ENCODE measurements at places on chromosomes 6 and 20. TPM values are rescaled to one million over a fixed set of nuclear protein-coding genes. Genes with fewer than 3 reads are reported as not detected.

DNA sequence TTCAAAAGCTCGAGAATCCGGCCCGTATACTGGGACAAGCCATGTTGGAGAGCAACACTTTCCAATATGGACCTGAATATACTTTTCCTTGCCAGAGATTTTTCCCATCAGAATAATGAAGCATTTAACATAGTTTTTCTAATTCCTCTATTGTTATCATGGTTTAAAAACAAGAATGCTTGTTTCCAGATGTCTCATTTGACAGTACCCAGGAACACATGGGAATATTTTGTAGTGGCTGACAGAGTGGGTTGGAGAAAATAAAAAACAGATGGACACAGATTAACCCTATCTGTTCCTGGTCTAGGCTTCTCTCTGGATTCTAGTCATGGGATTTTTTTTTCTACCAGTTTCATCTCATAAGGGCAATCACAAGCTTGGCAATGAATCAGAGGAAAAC is 164.8 kb upstream of the CEP162 start:
- no peak for DNase-seq

GRCh38 chr6:137570393-137570792 is 76.2 kb upstream of the OLIG3 start:
- DNase-seq, result no peak

DNA sequence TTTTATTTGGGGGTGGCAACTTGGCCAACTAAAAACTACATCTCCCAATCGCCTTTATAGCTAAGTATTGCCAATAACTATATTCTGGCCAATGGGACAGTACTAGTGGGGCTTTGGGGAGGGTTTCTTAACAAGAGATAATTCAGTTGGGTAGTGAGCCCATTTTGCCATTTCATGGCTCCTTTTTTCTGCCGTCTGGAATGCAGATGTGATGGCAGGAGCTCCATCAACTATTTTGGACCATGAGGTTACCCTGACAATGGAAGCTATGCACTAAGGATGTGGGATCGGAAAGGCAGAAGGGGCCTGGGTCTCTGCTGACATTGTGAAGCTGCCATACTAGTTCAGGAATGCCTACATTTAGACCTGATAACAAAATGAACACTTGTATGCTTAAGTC is 67.0 kb upstream of the FOXC1 start:
- DNase-seq, result no peak

GRCh38 chr20:16732506-16733152 is 2.8 kb downstream of the SNRPB2 start:
- no peak for DNase-seq

GRCh38 chr6:14177413-14178082 is 60.0 kb downstream of the CD83 start:
- no peak for DNase-seq

GRCh38 chr6:158009114-158009891 is 27.6 kb downstream of the SYNJ2 start:
- DNase-seq, result no peak

DNA sequence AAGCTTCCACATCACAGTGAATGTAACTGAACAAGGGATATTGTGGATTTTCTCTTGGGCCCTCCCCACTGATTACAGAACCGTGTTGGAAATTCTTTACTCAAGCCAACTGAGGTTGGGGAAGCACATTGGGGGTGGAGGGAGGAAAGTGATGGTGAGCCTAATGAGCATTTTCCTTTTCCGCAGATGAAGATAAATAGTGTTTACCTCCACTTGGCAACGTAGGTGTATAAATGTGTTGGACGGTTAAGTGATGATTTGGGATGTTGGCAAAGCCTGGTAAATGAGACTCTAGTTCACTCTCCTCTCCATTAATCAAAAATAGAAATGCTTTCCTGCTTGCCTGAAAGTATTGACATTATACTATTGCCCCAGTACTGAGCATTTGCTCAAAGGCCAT is 27.1 kb upstream of the NRN1 start:
- no peak for DNase-seq

GRCh38 chr20:4812641-4813075 is 90.9 kb downstream of the PRND start:
- no peak for DNase-seq

DNA sequence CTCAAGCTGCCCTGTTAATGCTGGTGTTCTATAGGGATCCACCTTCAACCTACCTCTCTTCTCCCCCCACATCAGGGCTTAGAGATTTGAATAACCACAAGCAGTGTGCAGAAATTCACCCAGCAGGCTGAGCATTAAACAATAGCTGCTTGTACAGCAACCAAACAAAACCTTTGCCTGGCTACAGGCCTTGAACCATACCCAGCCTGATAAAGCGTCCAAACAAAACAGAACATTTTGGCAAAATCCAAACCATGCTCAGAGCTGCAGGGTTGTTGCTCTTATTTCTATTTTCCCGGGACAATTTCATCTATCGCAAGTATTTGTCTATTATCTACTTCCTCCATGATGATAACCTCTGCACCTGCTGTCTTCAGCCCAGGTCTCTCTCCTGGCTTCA is 142.3 kb downstream of the UNC5CL start:
- DNase-seq, result no peak

DNA sequence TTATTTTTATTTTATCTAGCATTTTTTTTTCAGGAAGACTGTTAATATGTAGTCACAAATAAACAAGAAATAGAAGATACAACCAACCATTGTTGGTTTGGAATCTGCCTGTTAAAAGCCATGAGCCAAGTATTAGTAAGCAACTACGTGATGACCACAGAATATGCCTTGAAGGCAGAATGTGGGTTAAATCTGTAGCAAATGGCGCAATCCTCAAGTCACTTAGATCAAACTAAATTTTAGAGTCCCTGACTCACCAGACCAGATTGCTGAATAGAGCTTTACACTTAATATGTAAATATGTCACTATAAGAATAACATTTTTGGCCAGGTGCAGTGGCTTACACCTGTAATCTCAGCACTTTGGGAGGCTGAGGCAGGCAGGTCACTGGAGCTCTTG is 800.1 kb upstream of the CITED2 start:
- peak; percentile 4 for DNase-seq

- no peak for DNase-seq
Observed at GRCh38 chr6:101776919-101777350, 383.4 kb downstream of the GRIK2 start.

DNA sequence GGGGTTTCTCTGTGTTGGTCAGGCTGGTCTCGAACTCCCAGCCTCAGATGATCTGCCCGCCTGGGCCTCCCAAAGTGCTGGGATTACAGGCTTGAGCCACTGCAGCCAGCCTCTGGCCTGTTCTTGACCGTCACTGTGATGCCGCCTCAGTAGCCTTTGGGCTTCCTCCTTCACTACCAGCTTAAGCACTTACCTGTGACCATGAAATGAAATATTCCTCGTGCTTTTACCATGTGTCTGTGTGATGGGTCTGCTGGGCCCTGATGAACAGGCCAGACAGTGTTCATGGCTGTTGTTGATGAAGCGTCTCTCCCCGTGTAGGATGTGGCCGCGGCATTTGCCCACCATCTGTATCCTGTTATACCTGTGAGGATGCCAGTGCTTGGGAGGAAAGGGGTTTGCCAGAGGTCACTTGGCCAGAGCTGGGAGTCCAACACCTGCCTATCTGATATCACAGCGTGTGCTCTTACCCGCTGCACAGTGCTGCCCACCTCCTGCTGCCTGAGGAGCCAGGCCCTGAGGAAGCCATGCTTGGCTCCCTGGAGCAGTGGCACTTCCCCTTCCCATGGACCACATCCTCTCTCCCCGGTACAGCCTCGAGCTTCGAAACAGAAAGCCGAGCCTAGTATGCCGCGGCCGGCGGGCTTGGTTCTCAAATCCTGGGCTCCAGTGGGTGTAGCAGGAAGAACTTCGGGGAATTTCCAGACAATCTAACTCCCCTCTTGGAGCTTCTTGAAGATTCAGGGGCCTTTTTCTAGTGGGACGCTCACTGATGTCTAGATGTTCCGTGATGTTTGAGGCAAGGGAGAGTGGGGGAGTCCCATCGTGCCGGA is 167.9 kb downstream of the ZDHHC14 start:
- no peak for DNase-seq

DNA sequence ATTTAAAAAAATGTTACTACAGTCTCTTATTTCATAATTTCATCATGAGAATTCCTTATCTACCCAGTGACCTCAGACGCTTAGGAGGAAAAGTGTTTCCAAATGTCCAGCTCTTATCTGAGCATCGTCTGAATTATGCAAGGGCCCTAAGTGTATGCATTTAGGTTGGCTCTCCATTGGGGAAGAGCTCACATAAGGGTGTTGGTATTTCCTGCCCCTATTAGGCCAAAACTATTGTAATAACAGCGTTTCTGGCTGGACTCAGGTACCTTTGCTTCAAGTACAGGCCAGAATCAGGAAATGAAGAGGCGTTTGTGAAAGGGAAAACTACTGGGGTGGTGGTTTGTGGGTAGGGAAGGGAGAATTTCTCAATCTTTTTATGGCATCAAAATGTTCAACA is 40.4 kb upstream of the SGK1 start:
- DNase-seq, result no peak

DNA sequence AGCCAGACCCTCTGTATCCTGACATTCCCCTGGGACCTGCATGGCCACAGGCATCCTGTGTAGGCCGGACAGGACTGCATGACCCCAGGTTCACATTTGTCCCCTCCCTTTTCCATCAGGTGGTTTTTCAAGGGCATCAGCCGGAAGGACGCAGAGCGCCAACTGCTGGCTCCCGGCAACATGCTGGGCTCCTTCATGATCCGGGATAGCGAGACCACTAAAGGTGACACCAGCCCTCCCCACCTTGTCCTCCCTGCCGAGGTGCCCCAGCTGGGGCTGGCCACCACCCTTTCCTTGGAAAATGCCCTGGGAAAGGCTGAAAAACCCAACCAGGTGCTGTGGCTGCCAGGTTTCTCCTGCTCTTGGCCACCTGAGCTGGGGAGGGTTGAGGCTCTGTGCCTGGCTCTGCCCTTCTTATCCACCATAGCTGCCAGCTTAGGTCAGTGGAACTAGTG is 27.6 kb downstream of the HCK start:
- DNase-seq, result no peak

DNA sequence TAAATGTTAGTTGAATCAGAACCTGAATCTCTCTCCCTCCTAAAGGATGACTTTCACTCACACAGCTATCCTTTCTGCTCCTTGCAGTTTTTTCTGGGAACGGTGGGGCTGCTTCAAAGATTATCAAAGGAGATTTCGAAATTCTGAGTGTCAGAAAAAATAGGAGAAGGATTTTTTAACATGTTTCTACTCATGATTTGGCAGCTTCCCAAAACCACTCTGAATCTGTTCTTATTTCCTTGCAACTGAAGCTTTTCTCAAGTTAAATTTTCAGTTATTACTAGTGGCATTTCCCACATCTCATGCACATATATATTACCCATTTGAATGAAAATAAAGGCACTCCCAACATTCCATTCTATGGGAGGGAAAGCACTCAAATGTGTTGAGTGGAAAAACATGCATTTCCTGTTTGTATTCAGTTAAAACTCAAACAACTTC is 123.6 kb downstream of the LCA5 start:
- no peak for DNase-seq

DNA sequence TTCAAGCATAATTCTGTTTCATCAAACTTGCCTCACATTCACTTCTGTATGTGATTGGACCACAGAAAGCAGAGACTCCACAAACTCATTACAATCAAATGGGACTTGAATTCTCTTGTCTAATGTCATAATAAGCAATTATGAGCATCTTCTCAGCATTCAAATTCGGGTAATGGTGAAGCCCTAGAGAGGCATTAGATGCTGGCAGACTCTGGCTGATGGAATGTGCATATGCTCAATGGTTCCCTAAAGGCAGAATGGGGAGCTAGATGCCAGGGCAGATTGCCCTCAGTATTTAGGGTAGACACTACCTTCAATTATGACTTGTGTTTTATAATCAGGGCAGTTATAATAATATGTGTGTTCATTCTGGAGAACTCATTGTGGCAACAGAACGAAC is 127.9 kb downstream of the HDGFL1 start:
- no peak for DNase-seq

DNA sequence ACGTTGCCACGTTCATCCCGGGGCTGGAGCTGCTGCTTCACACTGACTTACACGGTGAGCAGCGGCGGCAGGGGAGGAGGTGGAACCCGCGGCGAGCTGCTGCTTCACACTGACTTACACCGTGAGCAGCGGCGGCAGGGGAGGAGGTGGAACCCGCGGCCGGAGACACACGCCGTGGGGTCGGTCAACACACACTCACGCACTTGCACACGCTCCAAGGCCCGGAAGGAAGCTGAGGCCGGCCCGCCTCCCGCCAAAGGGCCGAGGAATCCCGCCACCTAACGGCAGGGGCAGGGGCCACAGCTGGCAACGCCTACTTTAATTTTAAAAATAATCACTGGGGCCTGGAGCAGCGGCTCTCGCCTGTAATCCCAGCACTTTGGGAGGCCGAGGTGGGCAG is 94.4 kb upstream of the FOXC1 start:
- no peak for DNase-seq

- no peak for DNase-seq
Observed at GRCh38 chr6:122788663-122789181, 336 bp upstream of the SMPDL3A start.

GRCh38 chr6:16483315-16483875 is 245.0 kb downstream of the GMPR start:
- no peak for DNase-seq

GRCh38 chr6:2028457-2029038 is 216.9 kb downstream of the GMDS start:
- DNase-seq, result no peak

DNA sequence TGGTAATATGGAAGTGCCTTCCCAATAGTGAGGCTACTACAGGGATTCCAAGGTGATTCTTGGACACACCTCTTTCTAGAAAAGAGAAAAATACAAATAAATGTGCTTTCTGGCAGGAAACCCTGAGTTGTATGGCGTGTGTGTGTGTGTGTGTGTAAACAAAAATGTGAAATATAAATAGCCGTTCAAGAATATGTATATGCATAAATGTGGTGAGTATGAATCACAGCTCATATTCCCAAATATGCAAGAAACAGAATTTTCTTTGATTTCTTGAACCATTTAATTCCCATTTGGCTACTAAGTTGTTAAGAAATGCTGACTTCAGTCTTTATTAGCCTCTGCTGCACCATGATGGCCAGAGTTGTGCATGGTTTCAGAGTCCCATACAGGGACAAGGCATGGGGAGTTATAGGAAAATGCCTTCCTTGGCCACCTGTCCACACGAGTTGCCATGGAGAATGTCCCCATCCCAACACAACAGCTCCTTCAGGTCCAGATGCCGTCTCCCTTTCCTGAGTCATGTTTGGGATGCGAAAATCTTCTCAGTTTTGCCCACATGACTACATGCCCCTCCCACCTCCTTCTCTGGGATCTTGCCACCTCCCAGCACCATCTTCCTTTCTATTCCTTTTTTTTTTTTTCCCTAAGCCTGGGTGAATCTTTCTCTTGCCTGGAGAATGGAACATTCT is 312.4 kb upstream of the ECI2 start:
- no peak for DNase-seq

- DNase-seq, result no peak
Observed at GRCh38 chr6:11754625-11755271, 23.9 kb downstream of the ADTRP start.

GRCh38 chr6:38221251-38221650 is 401.7 kb downstream of the ZFAND3 start:
- DNase-seq, result no peak

Gene HSPA1L
- total RNA-seq, result 4.2 TPM

Gene HLA-DOA
- total RNA-seq, result 1.7 TPM

Gene DCBLD1
- total RNA-seq, result 28.2 TPM

Gene FHL5
- not detected for total RNA-seq

Gene TMEM200A
- not detected for total RNA-seq

Gene PLAGL2
- 32.7 TPM for total RNA-seq

Gene PRPH2
- not detected for total RNA-seq

Gene IL20RA
- total RNA-seq, result 3.1 TPM

Gene STAU1
- 147 TPM for total RNA-seq

Gene TFAP2C
- total RNA-seq, result 3.1 TPM

Gene PPP1R14C
- 3.6 TPM for total RNA-seq

Gene RHAG
- total RNA-seq, result not detected

Gene PRSS16
- total RNA-seq, result 31.3 TPM

Gene SNX3
- 132 TPM for total RNA-seq

Gene PMEPA1
- 1,302 TPM for total RNA-seq

All from Calu3 (cell line).